ENCODE measurements at places on chromosomes 11 and 22.

GRCh38 chr22:22171357-22172218 lies 73.0 kb upstream of the VPREB1 start:
- DNase-seq, result peak; percentile 17

DNA sequence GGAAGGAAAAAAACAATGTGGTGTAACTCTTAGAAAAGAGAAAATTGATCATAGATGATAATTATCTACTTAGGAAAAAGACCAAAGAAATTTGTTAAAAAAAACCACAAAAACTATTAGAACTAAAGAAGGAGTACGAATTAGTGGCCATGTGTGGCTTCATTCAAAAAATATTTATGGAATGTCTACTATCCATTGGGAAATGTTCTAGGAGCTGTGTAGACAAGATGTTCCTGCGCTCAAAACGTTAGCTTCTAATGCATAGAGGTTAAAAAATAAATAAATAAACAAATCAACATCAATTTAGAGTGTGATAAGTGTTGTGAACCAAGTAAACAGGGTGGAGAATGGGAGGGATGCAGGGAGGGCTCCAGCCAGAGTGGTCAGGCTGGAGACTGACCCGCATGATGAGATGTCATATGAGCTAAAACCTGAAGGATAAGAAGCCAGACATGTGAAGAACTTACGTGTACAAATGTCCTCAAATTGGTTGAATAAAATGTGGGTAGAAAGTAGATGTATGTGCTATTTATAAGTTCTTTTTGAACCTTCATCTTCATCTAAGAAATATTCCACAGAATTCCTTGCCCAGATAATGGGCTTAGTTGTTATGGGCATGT lies 4.3 kb upstream of the EXPH5 start:
- DNase-seq, result no peak

DNA sequence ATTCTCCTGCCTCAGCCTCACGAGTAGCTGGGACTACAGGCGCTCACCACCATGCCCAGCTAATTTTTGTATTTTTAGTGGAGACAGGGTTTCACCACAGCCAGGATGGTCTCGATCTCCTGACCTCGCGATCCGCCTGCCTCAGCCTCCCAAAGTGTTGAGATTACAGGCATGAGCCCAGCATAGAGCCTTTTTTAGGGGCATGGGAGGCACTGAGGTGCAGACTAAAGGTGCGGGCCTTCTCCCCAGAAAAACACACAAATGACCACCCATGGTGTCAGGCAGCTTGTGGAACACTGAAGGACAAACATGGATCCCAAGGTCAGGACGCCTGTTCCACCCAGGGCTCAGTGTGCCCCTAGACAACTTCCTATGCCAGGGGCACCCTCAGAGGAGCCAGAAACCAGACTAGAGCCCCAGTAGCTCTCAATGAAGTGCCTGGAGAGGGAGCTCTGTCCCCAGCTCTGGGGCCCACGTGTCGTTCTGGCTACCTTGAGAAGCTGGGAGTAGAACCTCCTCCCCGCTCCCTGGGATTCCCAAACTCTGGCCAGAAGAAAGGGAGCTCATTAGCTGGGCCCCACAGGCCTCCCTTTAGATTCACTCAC lies 21.2 kb upstream of the CD5 start:
- DNase-seq, result no peak

GRCh38 chr11:64344787-64345186 lies 4.8 kb downstream of the CCDC88B start:
- no peak for DNase-seq

GRCh38 chr11:62439785-62440602 lies 21.2 kb downstream of the SCGB1A1 start:
- DNase-seq, result no peak

- DNase-seq, result no peak
Observed at GRCh38 chr11:19818619-19819018, 106.0 kb downstream of the NAV2 start.

- DNase-seq, result no peak
Observed at GRCh38 chr11:57278721-57279095, 41.7 kb upstream of the APLNR start.

GRCh38 chr22:30809086-30809485 lies 114.4 kb downstream of the OSBP2 start:
- peak; percentile 64 for DNase-seq

DNA sequence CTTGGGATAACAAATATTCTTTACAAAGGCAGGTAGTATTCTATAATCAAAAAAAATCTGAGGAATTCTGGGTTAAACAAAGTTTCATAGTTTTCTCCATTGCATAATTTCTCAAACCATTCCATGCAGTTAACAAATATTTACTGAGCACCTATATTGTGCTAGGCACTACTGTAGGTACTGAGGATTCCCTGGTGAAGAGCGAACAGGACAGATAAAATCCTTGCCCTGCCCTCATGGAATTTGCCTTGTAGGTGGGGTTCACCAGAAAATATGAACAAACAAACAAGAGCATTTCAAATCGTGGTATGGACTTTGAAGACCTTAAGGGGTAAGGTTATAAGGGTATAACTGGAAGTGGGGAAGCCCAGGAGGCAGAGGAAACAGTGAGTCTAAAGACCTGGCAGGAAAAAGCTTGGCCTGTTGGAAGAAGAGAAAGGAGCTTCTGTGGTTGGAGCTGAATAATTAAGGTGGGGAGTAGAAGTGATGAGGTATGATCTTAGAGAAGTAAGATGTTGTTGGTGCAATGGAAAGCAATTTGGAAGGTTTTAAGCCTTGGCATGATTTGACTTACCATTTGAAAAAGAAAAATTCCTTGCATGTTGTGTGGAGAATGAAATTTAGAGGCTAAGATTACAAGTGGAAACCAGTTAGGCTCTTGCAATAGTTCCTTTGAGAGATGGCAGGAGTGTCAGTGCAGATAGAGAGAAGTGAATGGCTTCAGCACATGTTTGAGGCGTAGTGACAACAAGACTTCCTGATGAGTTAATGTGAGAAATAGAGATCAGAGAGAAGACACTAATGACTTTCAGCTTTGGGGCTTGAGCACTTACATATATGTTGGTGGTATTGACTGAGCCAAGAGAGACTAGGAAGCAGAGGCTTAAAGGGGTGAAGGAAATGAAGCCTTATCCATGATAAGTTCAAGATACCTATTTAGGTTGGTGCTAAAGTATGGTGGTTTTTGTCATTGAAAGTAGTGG lies 55.7 kb upstream of the PICALM start:
- no peak for DNase-seq

- DNase-seq, result no peak
Observed at GRCh38 chr11:115409691-115410220, 94.5 kb downstream of the CADM1 start.

GRCh38 chr11:2901854-2902783 lies 16.5 kb upstream of the CDKN1C start:
- DNase-seq, result peak; percentile 94

GRCh38 chr22:40728731-40729189 lies 49.5 kb downstream of the MCHR1 start:
- peak; percentile 79 for DNase-seq

GRCh38 chr11:123247496-123247799 lies 52.4 kb upstream of the CLMP start:
- no peak for DNase-seq

GRCh38 chr11:33967451-33967850 lies 75.6 kb upstream of the LMO2 start:
- DNase-seq, result no peak

DNA sequence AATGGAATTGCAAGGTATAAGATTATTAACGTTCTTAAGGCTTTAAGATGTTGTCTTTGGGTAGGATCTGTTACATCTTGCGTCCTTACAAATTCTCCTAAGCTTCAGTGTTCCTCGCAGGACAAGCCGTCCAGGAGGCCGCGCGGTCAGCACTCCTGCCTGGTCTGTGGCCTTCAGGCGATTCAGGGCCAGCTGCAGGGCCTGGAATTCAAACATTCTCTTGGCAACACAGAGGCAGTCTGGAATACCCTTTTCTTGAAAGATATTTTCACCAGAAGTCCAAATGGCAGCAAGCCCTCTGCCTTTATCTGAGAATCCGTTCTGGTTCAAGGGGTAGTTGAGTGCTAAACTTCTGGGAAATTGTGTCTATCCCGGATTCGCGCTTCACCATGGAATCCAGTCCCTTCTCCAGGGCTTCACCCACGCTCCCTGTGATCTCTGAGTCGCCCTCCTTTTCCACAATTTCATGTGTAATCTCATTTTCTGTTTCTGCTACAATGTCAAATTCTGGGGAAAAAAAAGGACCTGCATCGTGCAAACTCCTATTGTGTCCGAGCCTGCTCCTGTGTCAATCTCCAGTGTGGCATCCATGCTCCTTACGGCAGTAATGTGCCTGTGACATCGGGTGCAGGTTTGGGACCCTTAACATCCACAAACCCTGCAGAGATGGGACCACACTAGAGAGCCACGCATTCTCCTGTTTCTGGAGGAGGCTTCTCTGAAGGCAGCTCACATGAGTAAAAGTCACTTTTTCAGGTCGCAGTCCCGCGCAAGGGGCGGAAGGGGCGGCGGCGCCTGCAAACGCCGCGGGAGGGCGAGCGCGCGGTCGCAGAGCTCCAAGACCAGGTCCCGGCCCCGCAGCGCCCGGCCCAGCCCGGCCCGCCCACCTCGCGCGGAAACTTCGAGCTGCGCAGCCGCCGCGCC lies 25.4 kb upstream of the SORL1 start:
- no peak for DNase-seq

DNA sequence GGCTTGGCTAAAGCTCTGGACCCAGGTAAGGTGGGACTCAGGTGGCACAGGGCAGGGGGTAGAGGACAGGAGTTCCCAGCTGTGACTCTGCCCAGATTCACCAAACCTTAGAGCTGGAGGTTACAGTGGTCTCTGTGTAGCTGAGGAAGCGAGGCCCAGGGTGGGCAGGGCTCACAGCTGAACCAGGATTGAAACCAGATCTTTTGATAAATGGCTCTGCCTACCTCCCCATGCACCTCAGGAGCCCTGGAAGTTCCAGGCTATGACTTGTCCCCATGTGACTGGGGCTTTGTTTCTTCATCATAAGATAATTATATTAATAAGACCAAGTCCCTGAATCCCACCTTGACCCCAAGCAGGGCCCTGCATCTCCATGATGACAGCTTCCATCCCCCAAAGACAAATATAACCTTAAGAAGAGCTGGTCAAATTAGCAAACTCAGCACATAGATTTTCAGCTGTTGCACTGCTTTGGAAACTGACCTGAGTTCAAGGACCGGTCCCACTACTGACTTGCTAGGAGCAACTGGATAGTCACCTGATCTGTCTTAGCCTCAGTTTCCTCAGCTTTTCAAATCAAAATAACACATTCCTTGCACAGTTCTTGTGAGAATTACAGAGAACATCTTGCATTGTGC lies 21.3 kb upstream of the TSKU start:
- no peak for DNase-seq

DNA sequence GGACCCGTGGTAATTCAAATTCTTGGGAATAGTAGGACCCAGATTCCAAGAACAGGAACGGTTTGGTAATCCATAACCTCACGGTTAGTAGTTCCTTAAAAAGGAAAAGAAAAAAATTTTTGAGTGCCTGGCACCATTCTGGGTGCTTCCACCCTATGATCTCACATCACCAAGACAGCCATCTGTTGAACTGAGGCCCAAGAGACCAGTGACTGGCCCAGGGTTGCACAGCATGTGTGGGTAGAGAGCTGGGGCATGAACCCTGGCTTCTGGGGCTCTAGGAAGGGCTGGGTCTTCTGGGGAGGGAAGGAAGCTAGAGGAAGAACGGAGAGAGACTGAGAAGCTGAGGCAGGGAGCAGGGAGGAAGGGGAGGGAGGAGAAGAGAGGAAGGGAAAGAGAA lies 4.7 kb upstream of the SPI1 start:
- no peak for DNase-seq

GRCh38 chr22:44819966-44820631 lies 67.7 kb downstream of the ARHGAP8 start:
- DNase-seq, result no peak

- no peak for DNase-seq
Observed at GRCh38 chr11:17653611-17654010, 65.8 kb upstream of the MYOD1 start.

GRCh38 chr11:295351-296170 lies 3.8 kb downstream of the IFITM5 start:
- no peak for DNase-seq

DNA sequence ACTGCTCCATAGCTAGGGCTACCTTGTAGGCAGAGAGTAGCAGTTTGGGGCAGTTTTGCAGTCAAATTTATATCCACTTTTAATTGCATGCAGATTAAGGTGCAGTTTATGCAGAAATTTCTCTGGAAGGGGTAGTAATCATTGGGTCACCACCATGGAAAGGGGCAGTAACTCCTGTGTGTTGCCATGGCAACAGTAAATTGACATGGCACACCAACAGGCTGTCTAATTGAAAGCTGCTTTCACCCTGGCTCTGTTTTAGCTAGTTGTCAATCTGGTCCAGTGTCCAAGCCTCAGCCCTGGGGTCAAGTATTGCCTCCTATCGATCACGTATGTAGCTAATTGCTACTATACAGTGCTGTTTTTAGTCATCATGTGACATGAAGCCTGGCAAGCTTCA lies 786.1 kb upstream of the CNTN5 start:
- no peak for DNase-seq

- DNase-seq, result no peak
Observed at GRCh38 chr11:46299451-46299961, 22.0 kb downstream of the CREB3L1 start.

DNA sequence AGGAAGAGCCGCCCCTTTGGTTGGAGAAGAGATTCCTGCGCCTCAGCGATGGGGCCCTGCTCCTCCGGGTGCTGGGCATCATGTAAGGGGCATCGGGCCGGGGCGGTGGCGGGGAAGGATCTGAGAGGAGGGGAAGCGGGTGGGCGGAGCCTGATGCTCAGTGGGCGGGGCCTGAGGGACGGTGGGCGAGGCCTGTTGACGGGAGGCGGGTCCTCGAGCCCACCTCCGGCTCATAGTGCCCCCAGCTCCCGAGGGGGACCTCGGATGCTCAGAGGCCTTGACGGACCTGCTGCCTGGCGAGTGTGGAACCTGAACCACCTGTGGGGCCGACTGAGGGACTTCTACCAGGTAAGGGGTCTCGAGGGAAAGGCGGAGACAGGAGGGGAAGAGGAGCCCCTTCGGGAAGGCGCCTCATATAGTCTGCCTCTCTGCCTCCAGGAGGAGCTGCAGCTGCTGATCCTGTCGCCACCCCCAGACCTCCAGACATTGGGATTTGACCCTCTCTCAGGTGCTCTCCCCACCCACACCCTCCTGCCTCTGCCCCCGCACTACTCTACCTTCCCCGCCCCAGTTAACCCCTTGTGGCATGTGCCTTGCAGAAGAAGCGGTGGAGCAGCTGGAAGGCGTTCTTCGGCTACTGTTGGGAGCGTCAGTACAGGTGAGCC lies 799 bp downstream of the CCDC88B start:
- no peak for DNase-seq
